ENCODE measurements at places on chromosomes 2 and 18. TPM values are rescaled to one million over a fixed set of nuclear protein-coding genes. Genes with fewer than 3 reads are reported as not detected.

LGALSL gene
- 19.2 TPM for total RNA-seq

LANCL1 gene
- 53.8 TPM for total RNA-seq

KLHL14 gene
- 22.1 TPM for total RNA-seq

MC4R gene
- total RNA-seq = not detected

MROH2A gene
- total RNA-seq = 0.53 TPM
